Neural crest cell (in vitro differentiated cells): ENCODE measurements at places on chromosomes 16 and 17.

DNA sequence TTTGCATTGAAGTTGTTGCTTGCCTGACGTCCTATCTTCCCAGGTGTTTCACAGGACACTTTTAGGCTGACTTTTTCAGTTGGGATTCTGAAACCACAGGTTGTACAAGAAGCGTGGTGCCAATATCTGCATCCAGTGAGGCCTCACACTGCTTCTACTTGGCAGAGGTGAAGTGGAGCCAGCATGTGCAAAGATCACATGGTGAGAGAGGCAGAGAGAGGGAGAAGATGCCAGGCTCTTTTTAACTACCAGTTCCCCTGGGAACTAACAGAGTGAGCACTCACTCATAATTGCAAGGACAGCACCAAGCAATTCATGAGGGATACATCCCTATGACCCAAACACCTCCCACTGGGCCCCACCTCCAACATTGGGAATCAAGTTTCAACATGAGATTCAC is 5.8 kb upstream of the ABCA6 start:
- H3K36me3 ChIP-seq, result peaks cover 2% of the 10 kb centered on the region
- DNase-seq, result no peak
- no peaks in the 10 kb centered on the region for H3K27me3 ChIP-seq
- H3K4me1 ChIP-seq, result peaks cover 1% of the 10 kb centered on the region
- no peak overlapping the region for H3K4me3 ChIP-seq

GRCh38 chr16:77594799-77595596 is 127.3 kb upstream of the NUDT7 start:
- no peak overlapping the region for H3K4me3 ChIP-seq
- no peak for DNase-seq
- H3K4me1 ChIP-seq, result peaks cover 4% of the 10 kb centered on the region
- no peak overlapping the region for H3K27ac ChIP-seq

- no peak overlapping the region for H3K27ac ChIP-seq
- H3K27me3 ChIP-seq, result no peaks in the 10 kb centered on the region
- H3K4me1 ChIP-seq, result no peaks in the 10 kb centered on the region
- DNase-seq, result no peak
Measured at GRCh38 chr16:88732172-88732960, 26.1 kb downstream of the CTU2 start.

DNA sequence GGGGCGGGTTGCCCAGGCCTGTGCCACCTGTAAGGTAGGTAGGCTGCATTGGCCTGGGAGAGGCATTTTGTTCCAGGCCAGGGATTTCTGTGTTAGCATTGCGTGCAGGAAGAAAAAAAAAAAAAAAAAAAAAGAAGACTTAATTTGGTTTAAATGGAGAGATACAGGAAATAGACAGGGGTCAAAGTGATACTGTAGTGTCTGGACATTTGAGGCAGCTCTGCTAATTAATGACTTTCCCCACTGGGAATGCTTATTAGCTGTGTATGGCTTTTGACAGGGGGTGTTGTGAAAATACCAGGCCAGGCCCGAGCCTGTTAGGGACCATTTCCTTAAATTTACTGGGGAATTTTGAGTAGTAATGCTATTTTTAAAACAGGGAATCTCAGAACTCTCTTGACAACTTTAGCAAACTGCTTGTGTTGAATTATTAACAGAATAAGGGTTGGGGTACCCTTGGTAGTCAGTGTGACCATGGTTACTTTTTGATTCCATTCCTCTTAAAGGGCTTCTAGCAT is 1.0 kb downstream of the MAP2K4 start:
- DNase-seq, result no peak
- peak overlapping the region; percentile 89 for H3K4me3 ChIP-seq
- peaks cover 25% of the 10 kb centered on the region for H3K4me1 ChIP-seq
- H3K27me3 ChIP-seq, result peaks cover 13% of the 10 kb centered on the region
- H3K36me3 ChIP-seq, result no peaks in the 10 kb centered on the region

GRCh38 chr16:19307587-19308241 is 22.2 kb downstream of the CLEC19A start:
- H3K27me3 ChIP-seq, result no peaks in the 10 kb centered on the region
- no peak overlapping the region for H3K4me3 ChIP-seq
- H3K36me3 ChIP-seq, result no peaks in the 10 kb centered on the region

- peaks cover 32% of the 10 kb centered on the region for H3K27me3 ChIP-seq
- DNase-seq, result peak; percentile 75
- H3K4me1 ChIP-seq, result peaks cover 66% of the 10 kb centered on the region
- peak within 1 kb of the TSS; percentile 100 for H3K27ac ChIP-seq
- peaks cover 21% of the 10 kb centered on the region for H3K36me3 ChIP-seq
- H3K4me3 ChIP-seq, result peak within 1 kb of the TSS; percentile 95
Measured at GRCh38 chr17:48997103-48997826, at the start of gene IGF2BP1. Gene IGF2BP1 (plus strand): TSS chr17:48997385. CDS start chr17:48997746, 361 bp downstream.

DNA sequence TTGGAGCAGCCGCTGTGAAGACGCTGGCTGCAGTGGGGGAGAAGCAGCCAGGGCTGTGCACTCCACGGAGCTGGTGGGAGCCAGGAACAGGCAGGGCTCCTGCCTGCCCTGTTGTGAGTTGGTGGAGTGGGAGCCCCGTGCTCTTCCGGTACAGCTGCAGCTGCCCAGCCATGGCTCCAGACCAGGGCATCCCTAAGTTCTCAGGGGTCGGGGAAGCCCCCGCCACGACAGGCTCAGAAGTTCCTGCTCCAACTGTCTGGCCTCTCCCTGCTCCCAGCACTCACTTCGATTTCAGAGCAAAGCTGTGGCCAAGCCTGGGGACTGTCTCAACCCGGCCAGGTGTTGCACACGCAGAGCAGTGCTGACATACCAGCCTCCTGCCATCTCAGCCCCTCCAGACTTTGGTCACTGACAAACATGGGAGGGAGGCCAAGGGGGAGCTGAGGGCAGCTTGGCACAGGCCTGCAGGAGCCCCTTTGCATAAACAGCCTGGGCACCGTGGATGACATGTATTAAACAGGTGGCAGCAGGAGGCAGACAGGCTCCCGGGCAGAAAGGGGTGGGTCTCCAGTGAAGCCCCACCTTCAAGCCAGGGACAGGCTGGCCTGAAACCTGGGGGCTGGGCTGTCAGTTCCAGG is 13.9 kb upstream of the KDM8 start:
- no peak overlapping the region for H3K4me3 ChIP-seq
- no peak overlapping the region for H3K27ac ChIP-seq
- peaks cover 17% of the 10 kb centered on the region for H3K27me3 ChIP-seq
- H3K4me1 ChIP-seq, result no peaks in the 10 kb centered on the region

- H3K4me1 ChIP-seq, result peaks cover 16% of the 10 kb centered on the region
- H3K4me3 ChIP-seq, result no peak overlapping the region
- peaks cover 19% of the 10 kb centered on the region for H3K36me3 ChIP-seq
- H3K27me3 ChIP-seq, result no peaks in the 10 kb centered on the region
- no peak for DNase-seq
Measured at GRCh38 chr16:69844441-69844840, 82.3 kb downstream of the WWP2 start.

GRCh38 chr16:49534901-49535610 is 161.5 kb downstream of the C16orf78 start:
- no peak overlapping the region for H3K27ac ChIP-seq
- peaks cover 37% of the 10 kb centered on the region for H3K4me1 ChIP-seq
- DNase-seq, result no peak
- no peak overlapping the region for H3K4me3 ChIP-seq
- H3K27me3 ChIP-seq, result no peaks in the 10 kb centered on the region

GRCh38 chr16:89476811-89477261 is 13.5 kb downstream of the ANKRD11 start:
- no peaks in the 10 kb centered on the region for H3K36me3 ChIP-seq
- H3K27ac ChIP-seq, result peak overlapping the region; percentile 6
- no peak overlapping the region for H3K4me3 ChIP-seq

- no peak overlapping the region for H3K4me3 ChIP-seq
- H3K36me3 ChIP-seq, result no peaks in the 10 kb centered on the region
- no peak overlapping the region for H3K27ac ChIP-seq
- H3K27me3 ChIP-seq, result peaks cover 82% of the 10 kb centered on the region
Measured at GRCh38 chr17:79294459-79295071, 219.9 kb downstream of the ENGASE start.
